ENCODE measurements at places on chromosomes 2 and 18. TPM values are rescaled to one million over a fixed set of nuclear protein-coding genes. Genes with fewer than 3 reads are reported as not detected.

Gene EIF4E2
- total RNA-seq: 60.8 TPM

Gene RAB6C
- not detected for total RNA-seq

DNA sequence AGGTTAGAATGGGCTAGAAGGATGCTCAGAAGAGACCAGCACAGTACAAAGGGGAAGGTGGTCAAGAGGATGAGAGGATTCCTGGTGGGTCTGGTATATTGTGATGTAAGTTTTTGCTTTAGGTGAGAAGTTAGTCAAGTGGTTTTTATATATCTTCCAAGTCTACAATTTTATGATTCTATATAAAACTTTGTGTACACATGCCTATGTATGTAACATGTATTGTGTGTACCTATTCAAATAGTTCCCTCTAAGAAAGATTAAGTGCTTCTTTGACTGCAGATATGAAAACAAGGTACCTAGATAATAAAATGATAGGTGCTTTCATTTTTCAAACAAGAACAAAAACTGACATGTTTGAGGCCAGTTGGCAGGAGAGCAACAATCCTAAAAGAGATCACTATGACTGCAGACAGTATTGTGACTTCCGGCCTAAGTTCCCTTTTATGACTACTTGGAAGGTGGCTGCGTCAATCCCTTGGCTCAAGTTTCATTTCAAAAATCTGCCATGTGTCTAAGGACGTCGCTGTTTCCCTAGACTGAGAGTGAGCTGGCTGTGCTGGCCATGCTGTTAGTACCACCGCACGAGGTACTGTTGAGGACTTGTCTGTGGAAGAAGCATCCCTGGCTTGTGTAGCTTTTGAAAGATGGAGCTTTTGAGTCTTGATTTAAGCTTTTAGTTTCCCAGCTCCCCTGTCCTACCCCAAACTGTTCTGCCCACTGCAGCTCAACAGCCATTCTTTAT is 123.1 kb downstream of the PRPF40A start:
- H3K4me1 ChIP-seq: no peaks in the 10 kb centered on the region
- no peak for DNase-seq
- no peak overlapping the region for H3K27ac ChIP-seq

- no peak overlapping the region for H3K4me3 ChIP-seq
- peaks cover 5% of the 10 kb centered on the region for H3K4me1 ChIP-seq
- no peaks in the 10 kb centered on the region for H3K36me3 ChIP-seq
- no peak overlapping the region for H3K27ac ChIP-seq
- no peak for DNase-seq
Observed at GRCh38 chr2:20612925-20613916, 37.7 kb downstream of the HS1BP3 start.

GRCh38 chr2:238141541-238142318 is 3.3 kb downstream of the KLHL30 start:
- H3K4me1 ChIP-seq: no peaks in the 10 kb centered on the region
- no peaks in the 10 kb centered on the region for H3K27me3 ChIP-seq
- DNase-seq: peak; percentile 47
- H3K4me3 ChIP-seq: no peak overlapping the region
- no peaks in the 10 kb centered on the region for H3K36me3 ChIP-seq

- H3K4me1 ChIP-seq: peaks cover 20% of the 10 kb centered on the region
- no peaks in the 10 kb centered on the region for H3K27me3 ChIP-seq
- H3K27ac ChIP-seq: no peak overlapping the region
- DNase-seq: peak; percentile 88
Observed at GRCh38 chr2:160632084-160632975, 138.7 kb upstream of the RBMS1 start.

DNA sequence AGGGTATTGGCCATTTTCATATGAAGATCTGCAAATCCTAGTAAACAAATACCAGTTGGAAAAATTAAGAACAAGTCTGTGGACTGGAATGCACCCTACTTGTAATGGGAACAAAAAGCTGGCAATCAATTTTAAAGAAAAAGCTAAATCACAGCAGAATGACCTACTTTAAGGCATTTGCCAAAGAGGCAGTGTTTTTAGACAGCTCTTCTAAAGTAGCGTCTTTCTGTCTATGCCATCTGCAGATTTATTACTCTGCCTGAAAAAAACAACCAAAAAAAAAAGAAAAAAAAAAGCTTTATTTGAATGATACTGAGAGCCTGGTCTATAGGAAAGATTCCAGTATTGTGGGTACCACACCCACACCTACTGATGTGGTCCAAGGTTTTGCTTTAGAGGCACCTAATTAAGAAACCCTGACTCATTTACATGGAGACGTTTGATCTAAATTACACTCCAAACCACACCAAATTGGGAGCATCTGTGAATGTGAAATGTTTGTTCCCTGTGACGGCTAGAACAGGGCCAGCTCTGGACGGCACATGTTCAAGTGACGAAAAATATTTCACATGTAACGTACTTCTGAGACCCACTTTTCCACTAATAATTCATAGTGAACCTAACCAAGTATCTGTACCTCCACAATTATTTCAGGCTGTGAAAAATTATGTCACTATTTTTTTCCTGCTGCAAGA is 597.1 kb downstream of the ARHGAP15 start:
- no peaks in the 10 kb centered on the region for H3K36me3 ChIP-seq
- no peak for DNase-seq
- H3K4me3 ChIP-seq: no peak overlapping the region
- no peaks in the 10 kb centered on the region for H3K4me1 ChIP-seq

DNA sequence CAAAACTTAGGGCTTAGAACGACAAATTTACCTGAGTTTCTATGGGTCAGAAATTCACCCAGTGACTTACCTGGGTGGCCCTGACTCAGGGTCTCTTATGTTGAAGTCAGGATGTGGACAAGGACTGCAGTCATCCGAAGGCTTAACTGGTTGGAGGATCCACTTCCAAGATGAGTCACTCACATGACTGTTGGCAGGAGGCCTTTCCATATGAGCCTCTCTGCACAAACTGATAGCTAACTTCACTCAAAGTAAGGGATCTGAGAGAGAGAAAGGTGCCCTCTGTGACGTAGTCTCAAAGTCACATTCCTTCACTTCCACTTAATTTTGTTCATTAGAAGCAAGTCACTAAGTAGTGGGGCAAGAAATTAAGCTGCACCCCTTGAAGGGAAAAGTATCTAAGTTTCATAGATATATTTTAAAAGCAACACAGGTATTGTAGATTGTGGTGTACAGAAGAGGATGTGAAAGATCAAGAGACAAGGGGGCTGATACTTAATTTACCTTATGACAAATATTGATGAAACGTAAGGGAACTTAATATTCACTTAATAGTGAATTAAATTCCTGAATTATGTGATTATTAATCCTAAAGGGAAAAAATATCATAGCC is 48.4 kb downstream of the TANK start:
- no peaks in the 10 kb centered on the region for H3K4me1 ChIP-seq
- no peaks in the 10 kb centered on the region for H3K27me3 ChIP-seq
- DNase-seq: peak; percentile 26
- H3K27ac ChIP-seq: no peak overlapping the region
